ENCODE measurements at places on chromosomes 2 and 18.

DNA sequence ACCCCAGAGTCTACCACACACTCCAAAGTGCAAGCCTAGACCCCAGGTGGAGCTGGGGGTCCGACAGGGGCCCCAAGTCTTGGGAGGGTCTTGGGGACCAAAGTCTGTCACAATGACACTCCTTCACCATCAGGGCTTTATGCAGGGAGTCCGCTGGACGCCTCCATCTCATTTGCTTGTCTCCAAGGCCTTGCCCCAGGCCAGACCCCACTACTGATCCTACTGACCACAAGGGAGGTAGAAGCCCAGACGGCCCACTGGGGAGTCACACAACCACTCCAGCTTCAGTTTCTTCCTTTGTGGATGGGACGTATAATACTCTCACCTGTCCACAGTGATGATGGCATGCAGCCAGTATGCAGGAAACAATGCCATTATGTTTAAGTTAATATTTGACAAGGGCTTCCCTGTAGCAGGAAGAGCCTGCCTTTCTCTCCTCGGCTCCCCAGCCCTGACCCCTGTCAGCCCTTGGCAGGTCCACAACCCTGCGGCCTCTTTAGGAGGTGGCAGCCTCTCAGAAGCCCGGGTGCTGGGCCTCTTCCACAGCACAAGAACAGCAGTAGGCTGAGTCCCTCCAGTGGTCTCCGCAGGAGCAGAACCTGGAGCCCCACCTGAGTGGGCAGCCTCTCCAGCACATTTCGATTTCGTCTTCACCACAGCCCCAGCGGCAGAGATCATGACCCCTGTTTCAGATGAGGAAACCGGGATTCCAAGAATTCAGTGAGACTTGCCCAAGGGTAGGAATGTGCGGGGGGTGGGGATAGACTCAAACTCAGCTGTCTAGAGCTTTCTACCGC, 6.5 kb downstream of the BIN1 start:
- DNase-seq: no peak

DNA sequence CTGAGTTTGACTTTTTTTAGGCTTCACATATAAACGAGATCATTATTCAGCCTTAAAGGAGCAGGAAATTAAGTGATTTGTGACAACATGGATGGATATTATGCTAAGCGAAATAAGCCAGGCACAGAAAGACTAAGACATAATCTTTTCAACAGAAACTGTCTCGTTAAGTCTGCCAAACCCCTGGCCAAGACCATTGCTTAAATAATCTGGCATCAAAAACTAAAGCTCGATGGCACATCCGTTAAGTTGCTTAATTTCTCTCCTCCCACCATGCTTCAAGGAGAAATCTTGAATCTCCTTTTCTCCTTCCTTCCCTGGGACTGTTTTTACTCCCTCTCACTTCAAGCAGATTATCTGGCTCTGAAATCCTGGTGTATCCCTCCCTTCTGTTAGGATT, 140.3 kb downstream of the GALNT14 start:
- no peak for DNase-seq

GRCh38 chr2:240021488-240022104, 3.5 kb downstream of the NDUFA10 start:
- peak; percentile 75 for DNase-seq

- DNase-seq: no peak
These were observed 373.9 kb downstream of the PTPRM start for GRCh38 chr18:7940971-7941370.

DNA sequence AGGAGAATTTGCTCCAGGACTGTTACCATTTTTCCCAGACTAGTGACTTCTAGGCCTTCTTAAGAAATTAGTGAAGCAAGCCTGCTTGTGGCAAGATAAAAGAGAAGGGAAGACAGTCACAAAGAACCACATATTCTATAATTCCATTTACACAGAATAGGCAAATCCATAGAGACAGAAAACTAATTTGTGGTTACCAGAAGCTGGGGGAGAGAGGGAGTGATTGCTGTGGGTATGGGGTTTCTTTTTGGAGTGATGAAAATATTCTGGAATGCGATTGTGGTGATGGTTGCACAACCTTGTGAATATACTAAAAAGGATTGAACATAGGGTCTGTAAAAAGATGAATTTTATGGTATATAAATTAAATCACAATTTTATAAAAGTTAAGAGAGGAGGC, 37.5 kb upstream of the SIX2 start:
- DNase-seq: no peak

- no peak for DNase-seq
These were observed 53.3 kb upstream of the TFCP2L1 start for GRCh38 chr2:121338281-121338680.

DNA sequence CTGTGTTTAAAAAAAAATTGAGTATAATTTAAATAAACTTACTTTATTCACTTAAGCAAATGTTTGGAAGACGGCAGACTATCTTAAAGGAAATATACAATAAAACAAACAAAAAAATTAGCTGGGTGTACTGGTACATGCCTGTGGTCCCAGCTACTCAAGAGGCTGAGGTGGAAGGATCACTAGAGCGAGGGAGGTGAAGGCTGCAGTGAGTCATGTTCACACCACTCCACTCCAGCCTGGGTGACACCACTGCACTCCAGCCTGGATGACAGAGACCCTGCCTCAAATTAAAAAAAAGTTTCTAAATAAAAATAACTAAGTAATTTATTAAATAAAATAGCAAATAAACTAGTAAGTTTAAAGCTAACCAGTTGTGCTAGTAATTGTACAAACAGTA, 7.5 kb downstream of the PUM2 start:
- DNase-seq: peak; percentile 67

DNA sequence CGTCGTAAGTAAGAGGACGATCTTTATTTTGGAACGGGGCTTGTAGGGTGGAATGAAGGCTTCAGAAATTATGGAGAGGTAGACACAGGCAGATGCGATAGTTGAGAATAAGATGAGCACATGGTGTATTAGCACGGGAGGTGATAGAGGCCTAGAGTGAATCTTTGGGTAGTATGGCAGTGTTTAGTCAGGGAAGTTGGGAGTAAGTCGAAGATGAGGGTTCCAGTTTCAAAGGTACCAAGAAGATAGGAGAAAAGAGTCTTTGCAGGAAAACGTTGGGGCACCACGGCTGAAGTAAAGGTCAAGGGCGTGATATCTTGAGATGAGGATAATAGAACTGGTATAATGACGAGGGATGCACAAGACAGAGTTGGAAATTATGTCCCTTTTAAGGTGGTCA, 654 bp downstream of the PIK3C3 start:
- no peak for DNase-seq

- DNase-seq: no peak
These were observed 46.2 kb downstream of the LRATD1 start for GRCh38 chr2:14678761-14679160.

GRCh38 chr2:46431481-46432235, 47.7 kb upstream of the TMEM247 start:
- DNase-seq: no peak
